ENCODE measurements at places on chromosomes 11 and 22.

DNA sequence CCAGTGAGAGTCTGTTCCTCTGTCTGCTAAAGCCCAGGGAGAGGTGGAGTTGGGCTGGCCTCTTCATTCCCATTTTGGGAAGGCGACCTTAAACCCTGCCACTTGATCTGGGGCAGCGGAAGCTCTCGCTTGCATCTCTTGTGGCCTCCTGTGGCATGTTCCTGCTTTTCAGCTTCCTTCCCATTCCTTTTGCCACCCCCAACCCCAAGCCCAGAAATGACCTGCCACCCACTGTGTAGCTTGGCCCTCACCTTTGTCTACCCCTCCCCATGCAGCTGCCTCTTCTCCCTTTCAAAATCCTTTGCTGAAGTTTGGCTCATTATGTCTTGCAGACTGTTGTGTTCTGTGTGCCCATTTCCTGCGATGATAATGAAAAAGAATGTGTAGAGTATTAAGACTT, 110.2 kb downstream of the DBX1 start:
- no peak for DNase-seq

- no peak for DNase-seq
Measured at GRCh38 chr22:23060612-23061400, 9.5 kb upstream of the GNAZ start.

GRCh38 chr22:46022881-46023512, 46.0 kb upstream of the WNT7B start:
- DNase-seq, result no peak

GRCh38 chr11:67114275-67114896, 4.7 kb upstream of the KDM2A start:
- DNase-seq, result no peak
